ENCODE measurements at places on chromosomes 7 and 10.
A peak's percentile ranks its signal among the peaks of the same experiment; 100 is the strongest.

GRCh38 chr10:67663449-67664087 is 32.4 kb downstream of the CTNNA3 start:
- DNase-seq: no peak

DNA sequence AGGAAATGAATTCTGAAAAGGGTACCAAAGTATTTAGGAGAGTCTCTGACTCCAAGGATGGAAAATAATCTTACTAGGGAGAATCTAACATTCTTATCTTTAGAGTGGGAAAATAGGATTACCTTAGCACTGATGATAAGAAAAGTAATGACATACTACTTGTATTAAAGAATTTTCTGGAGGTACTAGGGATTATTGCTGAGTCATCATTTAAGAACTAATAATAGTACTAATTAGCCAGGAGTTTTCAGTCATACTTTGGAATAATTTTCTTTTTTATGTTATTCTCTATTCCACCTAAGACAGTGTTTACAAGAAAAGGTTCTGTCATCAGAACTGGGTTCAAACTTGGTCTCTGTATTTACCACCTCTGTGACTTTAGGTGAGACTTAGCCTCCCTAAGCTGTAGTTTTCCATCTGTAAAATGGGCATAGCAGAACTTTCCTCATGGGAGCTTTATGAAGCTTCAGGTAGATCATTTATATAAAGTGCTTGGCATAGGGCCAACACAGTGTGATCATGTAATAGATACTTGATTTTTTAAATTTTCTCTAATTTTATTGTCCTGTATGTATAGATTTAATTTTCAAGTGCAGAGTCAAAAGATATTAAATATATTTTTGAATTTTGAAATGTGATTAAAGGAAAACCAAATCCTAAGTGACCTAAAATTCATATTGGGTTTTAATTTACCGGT is 20.4 kb downstream of the ITGB8 start:
- no peak for DNase-seq

DNA sequence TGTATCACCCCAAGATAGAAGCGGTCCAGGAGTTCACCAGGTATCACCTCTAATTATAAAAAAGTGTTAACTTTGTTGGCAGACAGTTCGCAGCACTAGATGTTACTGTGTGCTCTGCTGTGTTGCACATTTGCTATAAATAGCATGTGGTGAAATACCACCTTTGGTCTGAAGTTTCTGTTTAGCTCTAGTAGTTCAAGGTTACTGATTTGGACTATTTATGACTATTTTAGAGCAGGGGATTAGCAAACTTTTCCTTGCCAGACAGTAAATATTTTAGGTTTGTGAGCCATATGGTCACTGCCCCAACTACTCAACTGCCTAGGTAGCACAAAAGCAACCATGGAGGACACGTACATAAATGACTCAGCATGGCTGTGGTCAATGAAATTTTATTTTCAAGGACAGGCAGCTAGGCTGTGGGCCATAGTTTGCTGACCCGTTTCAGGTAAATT is 16.5 kb downstream of the DENND10 start:
- peak; percentile 51 for DNase-seq

GRCh38 chr10:79020015-79020491 is 48.7 kb upstream of the ZMIZ1 start:
- DNase-seq: no peak

- no peak for DNase-seq
Measured at GRCh38 chr10:79116801-79117723, 48.3 kb downstream of the ZMIZ1 start.

DNA sequence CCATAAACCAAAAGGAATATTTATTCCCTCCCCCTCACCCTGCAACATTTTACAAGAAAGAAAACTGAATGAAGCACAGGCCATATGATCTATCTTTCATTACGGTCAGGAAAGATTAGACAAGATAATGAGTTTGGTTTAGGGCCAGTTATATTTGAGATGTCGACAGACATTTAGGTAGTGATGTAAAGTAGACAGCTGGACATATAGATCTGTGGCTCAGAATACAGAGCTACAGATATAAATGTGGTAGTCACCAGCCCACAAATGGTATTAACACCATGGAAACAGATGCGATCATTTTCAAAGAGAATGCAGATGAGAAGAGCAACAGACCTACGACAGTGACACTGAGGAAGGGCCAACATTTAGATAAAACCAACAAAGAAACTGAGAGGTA is 142.5 kb downstream of the SRPK2 start:
- no peak for DNase-seq

GRCh38 chr10:13674645-13675588 is 88.2 kb downstream of the PRPF18 start:
- DNase-seq: no peak

GRCh38 chr7:155814316-155815276 is 2.3 kb upstream of the SHH start:
- DNase-seq: no peak

DNA sequence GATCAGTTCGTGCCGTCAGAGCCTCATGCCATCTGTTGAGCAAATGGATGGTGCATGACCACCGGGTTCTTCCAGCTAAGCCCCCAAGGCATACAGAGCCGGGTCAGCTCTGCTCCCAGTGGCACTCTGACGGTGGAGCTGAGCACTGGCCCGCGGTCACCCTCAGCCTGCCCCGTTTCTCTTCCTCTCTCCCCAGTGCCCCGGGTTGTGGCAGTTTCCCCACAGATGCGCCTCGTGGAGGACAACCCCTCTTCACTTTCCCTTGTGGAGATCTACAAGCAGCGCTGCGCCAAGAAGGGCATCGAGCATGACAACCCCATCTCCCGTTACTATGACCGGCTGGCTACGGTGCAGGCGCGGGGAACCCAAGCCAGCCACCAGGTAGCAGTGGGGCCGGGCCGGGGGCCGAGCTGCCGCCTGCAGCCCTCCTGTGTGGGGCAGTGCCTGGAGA is 129.9 kb downstream of the TRRAP start:
- no peak for DNase-seq

- no peak for DNase-seq
Measured at GRCh38 chr7:1670894-1671593, 967 bp downstream of the ELFN1 start.

- no peak for DNase-seq
Measured at GRCh38 chr7:52100-52499, 140.3 kb upstream of the FAM20C start.

GRCh38 chr7:130113887-130114286 is 43.6 kb downstream of the KLHDC10 start:
- DNase-seq: no peak

DNA sequence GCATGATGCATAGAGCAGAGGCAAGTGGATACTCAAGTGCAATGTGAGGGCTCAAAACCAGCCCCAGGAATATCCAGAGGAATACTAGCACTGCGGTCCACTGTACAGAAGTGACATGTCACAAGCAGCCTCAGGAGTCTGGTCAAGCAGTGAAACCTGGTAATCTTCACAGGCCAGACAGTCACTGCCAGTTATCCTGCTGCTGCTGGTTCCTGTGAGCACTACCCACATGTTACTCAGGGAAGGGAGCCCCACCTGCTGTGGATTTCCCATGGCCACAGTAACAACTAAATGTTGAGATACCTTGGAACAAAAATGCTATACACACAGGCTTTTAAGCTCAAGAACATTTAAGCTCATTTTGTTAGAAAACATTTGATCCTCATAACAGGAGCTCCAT is 103.0 kb downstream of the RNF133 start:
- DNase-seq: no peak

DNA sequence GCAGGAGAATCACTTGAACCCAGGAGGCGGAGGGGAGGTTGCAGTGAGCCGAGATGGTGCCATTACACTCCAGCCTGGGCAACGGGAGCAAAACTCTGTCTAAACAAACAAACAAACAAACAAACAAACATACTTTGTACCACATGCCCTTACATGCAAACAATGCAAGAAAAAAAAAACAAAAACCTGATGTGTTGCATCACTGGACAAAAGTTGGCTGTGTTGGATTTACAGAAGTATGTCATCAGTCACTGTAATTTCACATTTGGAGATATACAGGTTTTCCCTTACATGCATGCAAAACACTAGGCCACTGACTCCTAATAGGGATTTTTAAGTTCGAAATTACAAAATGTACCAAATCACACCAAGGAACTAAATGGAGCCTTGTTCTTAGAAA is 138.5 kb downstream of the SRPK2 start:
- no peak for DNase-seq

GRCh38 chr10:4939224-4940072 is 23.8 kb upstream of the AKR1C1 start:
- DNase-seq: no peak

DNA sequence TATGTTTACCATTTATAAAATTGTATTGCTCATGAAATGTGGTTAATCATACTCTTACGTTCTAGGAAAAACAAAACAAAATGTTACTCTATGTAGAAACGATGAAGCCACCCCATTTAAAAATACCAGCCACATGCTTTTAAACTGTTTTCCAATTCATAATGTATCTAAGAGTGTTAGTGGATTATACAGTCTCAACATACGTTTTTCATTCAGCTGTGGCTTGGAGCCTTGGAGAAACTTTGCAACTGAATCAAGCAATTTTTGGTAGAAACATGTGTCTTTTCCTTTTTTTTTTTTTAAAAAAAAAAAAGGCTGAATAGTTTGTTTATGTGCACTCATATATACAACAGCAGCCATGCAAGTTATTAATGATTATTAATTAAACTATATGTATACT is 378.0 kb upstream of the SEMA3D start:
- no peak for DNase-seq

GRCh38 chr7:53422291-53422690 is 386.9 kb downstream of the POM121L12 start:
- no peak for DNase-seq

GRCh38 chr7:16646472-16647072 is 591 bp downstream of the BZW2 start:
- no peak for DNase-seq

DNA sequence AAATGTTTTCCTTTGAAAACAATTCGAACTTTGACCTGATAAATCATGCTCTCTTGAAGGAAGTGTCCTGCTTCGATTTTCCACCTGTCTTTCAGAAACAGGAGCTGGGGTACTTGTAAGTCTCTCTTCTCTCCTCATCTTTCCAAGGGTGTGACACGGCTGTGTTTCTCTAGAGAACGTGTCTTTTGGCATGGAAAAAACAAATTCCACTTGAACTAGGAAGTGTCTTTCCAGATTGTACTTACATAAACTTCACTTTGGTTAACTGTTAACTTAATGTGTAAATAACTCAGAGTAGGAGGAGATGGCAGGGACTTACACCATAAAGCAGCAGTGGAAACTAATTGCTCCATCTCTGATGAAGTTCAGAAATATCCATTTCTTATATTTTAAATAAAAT is 4.2 kb upstream of the CALCR start:
- no peak for DNase-seq

DNA sequence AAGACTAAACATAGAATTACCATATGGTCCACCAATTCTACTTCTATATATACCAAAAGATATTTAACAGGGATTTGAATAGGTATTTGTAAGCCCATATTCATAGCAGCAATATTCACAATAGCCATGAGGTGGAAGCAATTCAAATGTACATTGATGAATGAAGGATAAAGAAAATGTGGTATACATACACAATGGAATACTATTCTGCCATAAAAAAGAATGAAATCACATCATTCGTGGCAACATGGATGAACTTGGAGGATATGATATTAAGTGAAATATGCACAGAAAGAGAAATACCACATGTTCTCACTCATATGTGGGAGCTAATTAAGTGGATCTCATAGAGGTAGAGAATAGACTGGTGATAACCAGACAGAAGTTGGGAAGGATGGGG is 34.1 kb upstream of the GPR22 start:
- DNase-seq: no peak

DNA sequence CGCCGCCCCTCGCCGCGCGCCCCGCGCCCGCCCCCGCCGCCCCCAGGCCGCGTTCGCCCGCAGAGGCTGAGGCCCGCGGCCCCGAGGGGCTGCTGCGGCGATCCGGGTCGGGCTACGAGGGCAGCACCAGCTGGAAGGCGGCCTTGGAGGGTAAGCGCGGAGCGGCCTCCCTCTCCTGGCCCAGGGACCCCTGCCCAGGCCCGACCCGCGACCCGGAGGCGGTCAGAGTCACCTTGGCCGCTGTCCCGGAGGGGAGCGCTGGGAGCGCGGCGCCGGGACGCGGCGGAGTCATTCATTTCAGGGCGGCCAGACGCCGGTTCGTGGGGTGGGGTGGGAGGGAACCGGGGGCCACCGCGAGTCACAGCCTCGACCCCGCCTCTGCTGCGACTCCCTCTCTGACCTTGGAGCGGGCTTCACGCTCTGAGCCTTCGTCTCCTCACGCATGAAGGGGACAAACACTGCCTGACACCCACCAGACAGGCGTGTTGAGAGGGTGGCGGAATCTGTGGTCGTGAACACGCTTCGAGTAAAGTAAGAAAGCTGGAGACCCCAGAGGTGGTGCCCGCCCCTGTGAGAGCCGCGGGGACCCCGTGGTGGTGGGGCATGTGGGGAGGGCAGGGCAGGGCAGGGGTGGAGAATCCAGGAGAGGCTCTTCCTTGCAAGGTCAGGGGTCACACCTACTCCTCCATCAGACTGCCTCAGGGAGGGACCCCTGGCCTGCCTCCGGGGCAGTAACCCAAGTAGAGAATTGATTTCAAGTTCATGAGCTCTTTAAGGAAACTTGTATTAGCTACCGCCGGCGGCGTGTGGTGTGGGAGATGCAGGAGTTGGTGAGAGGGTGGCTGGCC is 707 bp downstream of the CLEC2L start:
- DNase-seq: no peak

DNA sequence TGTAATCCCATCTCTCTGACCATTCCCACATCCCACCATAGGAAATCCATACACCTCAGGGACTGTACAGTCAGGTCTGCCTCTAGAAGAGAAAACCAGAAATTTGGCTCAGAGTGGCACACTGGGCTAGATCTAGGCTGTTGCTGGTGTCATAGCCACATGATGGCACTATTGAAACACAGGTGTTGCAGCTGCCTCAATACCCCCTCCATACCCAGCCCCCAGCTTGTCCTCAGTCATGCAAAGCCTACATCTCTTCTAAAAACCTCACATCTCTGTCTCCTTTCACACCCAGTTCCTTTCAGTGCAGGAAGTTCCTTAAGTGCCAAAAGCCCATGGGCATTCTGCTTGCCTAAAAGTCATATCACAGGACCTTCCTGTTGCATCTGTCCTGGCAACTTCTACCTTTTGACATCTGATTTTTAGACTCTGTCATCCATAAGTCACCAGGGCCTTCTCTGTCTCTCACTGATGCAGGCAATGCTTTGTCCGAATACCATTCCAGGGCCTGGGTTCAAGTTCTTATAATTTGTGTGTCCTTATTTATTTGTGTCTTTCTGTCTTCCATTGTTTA is 27.0 kb upstream of the HIBADH start:
- DNase-seq: peak; percentile 17

- DNase-seq: peak; percentile 44
Measured at GRCh38 chr7:1512781-1513656, 8.8 kb upstream of the INTS1 start.

GRCh38 chr10:20327954-20328353 is 511.7 kb downstream of the PLXDC2 start:
- no peak for DNase-seq

GRCh38 chr10:111598433-111599059 is 521.7 kb downstream of the ADRA2A start:
- DNase-seq: peak; percentile 53

GRCh38 chr10:126500866-126501265 is 112.6 kb upstream of the ADAM12 start:
- DNase-seq: no peak

GRCh38 chr10:131946880-131947279 is 34.8 kb downstream of the BNIP3 start:
- DNase-seq: no peak

- DNase-seq: no peak
Measured at GRCh38 chr7:85094046-85094725, 92.7 kb downstream of the SEMA3D start.

GRCh38 chr10:74822521-74823089 is 3.8 kb upstream of the KAT6B start:
- no peak for DNase-seq

All from CD4-positive, alpha-beta T cell treated with Interleukin-21 for 1 hour (primary cell).